ENCODE measurements at places on chromosomes 2 and 18. TPM values are rescaled to one million over a fixed set of nuclear protein-coding genes. Genes with fewer than 3 reads are reported as not detected.

ITPRIPL1 gene
- 7.5 TPM for total RNA-seq

- DNase-seq: no peak
Measured at GRCh38 chr2:232030229-232030628, 68.7 kb downstream of the DIS3L2 start.

DNA sequence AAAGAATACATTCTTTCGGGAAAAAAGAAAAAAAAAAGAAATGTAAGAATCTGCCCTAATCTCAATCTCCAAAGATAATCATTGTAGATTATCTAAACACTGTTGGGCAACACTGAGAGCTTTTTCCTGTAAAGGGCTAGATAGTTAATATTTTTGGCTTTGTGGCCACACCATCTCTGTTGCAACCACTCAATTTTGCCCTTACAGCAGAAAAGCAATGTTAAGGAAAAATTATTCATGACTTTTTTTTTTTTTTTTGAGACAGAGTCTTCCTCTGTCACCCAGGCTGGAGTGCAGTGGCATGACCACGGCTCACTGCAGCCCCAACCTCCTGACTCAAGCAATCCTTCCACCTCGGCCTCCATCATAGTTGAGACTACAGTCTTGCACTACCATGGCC, 17.3 kb upstream of the FZD5 start:
- DNase-seq: no peak

GRCh38 chr2:98477506-98477905, 32.8 kb downstream of the INPP4A start:
- no peak for DNase-seq

GRCh38 chr2:213980883-213981282, 430.0 kb upstream of the VWC2L start:
- DNase-seq: no peak

ALPI gene
- not detected for total RNA-seq

DNA sequence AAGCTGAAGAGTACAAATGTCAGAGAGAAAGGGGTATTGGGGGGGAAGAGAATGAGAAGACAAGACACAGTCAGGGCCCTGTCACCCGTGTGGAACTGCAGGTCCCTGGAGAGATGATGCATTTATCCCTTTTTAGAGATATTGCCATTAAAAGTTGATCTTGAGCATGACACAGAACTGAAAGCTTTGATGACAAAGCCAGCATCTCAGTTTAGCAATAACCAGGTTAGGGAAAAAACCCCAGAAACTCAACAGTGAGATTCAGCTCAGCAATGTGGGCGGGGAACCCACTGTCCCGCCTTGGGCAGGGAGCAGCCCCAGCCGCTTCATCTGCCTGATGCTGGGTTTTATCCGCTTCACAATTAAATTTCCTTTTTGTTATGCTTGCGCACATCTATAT, 181.1 kb downstream of the NEDD4L start:
- DNase-seq: no peak

FZD7 gene
- 7.0 TPM for total RNA-seq

- DNase-seq: no peak
Measured at GRCh38 chr2:105521176-105521575, 122.3 kb upstream of the FHL2 start.

DNA sequence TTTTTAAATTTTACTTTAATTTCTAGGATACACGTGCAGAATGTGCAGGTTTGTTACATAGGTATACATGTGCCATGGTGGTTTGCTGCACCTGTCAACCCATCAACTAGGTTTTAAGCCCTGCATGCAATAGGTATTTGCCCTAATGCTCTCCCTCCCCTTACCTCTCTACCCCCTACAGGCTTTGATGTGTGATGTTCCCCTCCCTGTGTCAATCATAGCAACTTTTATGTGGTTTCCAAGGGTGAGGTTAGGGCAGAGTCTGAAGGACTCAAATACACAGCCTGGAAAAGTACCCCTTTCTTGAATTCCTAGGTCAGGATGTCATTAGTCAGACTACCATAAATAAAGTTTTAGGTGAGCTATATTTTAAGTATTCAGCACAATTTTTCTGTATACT, 31.1 kb upstream of the MYT1L start:
- no peak for DNase-seq

DNA sequence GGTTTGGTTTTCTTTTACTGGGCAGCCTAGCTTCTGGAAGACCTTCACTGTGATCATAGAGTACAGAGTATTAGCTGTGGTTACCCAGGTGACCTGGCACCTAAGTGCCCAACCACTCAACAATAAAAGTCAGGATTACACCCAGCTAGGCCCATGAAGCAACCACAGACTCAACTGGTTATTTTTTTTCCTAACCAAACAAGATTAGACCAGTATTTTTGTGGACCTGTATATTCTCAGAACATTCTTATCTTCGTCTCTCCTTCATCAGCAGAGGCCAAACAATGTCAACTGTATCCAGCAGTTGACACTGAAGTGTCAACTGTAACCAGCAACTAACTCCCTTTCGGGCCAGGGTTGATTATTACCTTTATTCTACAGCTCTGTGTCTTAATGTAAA, 289.2 kb upstream of the SLC39A10 start:
- no peak for DNase-seq

RFX8 gene
- 0.47 TPM for total RNA-seq

DNA sequence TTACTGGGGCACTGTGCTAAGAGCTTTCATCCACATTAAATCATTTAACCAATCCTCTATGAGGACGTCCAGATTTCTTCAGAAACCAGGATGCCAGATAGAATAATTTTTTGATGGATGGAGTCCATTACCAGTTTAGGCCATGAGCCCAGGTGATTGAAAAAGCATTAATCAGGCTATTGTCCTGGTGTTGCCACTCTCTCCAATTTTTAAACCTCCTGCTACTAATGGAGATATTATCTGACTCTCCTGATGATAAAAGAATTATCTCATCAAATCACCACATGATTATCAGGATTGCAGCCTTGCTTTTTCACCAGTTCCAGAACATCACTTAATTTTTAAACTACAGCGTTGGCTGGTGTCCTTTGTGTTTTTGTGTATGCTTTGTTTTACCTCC, 402.2 kb downstream of the CLIP4 start:
- DNase-seq: no peak
